Smooth muscle cell of the brain vasculature (primary cell): ENCODE measurements at places on chromosomes 3 and 15.

DNA sequence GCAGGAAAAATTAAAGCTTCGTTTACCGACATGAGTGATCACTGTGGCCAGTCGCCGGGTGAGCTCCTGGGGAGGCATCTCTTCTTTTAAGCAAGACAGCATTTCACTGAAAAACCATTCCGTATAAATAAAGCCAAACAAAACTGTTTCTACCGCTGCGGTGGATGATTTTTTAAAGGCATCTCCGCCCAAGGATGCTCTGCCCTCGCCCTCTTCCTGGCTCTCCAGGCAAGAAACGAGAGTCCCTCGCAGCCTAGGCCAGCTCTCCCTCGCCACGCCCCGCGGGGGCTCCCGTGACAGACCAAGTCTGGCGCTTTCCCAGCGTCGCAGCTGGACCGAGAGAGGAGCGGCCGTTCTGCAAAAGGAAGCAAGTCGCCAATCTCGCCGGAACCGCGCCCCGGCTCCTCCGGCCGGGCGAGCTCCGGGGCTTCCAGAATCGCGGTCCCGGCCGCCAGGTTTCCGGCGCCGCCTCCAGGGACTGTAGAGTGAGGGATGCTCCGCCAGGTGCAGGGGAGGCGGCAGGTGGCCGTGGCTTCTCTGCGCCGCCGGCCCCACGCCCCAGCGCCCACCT is 458 bp downstream of the MCF2L2 start:
- DNase-seq, result no peak

DNA sequence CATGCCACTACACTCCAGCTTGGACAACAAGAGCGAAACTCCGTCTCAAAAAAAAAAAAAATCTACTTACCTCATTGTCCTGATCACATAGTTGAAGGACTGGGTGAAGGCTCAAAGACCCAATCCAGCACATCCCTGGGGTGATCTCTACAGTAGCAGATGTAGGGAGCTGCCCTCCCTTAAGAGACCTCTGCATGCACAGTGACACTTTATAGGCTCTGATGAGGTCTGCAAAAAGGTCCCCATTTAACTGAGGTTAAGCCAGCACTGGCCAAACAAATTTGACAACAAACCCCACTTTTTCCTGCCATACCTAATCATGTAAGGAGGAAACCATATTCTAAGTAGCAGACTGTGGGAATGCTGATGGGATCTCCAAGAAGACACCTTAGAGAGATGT is 31.1 kb upstream of the SPATA12 start:
- no peak for DNase-seq

GRCh38 chr3:22713936-22714335 is 489.2 kb upstream of the UBE2E2 start:
- peak; percentile 7 for DNase-seq

DNA sequence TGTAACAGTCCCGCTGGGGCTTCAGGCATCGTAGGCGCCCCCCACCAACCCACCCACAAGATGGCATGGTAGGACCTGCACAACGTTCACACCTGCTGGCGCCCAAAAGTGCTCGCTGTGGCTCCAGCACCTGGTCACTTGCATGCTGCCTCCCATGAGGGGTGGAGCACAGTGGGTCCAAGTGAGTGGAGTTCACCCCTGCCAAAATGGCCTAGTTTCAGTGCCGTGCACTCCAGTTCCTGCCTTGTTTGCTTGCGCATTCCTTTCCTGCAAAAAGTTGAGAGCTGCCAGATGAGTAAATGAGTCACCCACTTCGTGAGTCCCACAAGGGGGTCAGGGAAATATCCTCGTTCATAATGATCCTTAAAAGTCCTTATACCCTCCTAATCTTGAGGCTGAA is 788.7 kb upstream of the DPPA4 start:
- no peak for DNase-seq
